Esophagus mucosa (tissue), 1 donor: ENCODE measurements at places on chromosomes 6 and 20. TPM values are rescaled to one million over a fixed set of nuclear protein-coding genes. Genes with fewer than 3 reads are reported as not detected.

AGPAT4 gene
- total RNA-seq, result 9.6 TPM

LIME1 gene
- 5.1 TPM for total RNA-seq

VSTM2L gene
- 0.52 TPM for total RNA-seq

FAM162B gene
- 0.92 TPM for total RNA-seq

MRPS18A gene
- total RNA-seq, result 44.5 TPM
